ENCODE measurements at places on chromosomes 16 and 17.

GRCh38 chr17:29037739-29038084 is 5.2 kb upstream of the PIPOX start:
- DNase-seq, result no peak

DNA sequence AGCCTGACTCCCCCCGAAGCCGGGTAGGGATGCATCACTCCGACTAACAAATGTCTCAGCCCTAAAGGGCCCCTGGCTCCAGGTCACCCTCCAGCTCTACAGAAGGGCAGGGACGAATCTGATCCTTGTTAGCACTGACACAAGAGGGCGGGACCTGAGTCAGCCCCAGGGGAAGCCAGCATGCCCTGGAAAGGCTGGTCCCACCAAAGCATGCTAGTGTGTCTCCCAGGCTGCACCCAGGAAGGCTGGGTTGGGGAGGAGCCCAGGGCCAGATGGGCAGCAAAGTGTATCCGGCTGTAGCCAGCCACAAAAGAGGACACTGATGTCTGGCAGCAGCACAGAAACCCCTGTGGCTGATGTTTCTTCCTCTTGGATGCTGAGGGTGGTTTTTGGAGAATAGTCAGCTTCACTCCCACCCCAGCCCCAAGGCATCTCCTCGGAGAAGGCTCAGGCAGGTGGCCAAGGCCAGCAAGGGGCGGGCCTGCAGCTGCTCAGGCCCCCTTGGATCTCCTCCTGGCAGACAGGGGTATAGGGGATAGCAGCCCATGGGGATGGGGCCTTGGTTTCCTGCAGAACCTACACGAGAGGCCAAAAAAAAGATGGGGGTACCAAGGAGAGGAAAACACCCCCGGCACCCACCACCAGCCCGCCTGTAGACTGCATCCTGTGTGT is 11.0 kb downstream of the NATD1 start:
- no peak for DNase-seq

GRCh38 chr16:86353148-86353547 is 157.2 kb upstream of the FOXF1 start:
- no peak for DNase-seq

DNA sequence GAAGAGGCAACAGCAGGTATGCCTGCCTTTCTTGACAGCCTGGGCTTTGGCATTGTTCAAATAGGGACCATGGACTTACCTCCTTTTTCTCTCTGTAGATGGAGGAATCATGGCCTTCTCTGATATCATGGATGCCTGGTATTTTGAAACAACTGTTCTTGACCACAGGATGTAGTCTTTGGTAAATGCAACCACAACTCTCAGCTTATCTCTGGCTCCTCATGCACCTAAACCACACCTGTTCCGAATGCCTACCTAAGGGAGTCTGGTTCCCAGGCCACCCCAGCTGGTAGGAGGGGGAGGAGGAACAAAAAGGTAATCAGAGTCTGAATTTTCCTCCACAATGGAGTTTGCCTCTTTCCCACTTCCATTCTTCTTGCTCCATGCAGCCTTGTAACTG is 18.8 kb downstream of the CDK5RAP3 start:
- DNase-seq, result no peak

DNA sequence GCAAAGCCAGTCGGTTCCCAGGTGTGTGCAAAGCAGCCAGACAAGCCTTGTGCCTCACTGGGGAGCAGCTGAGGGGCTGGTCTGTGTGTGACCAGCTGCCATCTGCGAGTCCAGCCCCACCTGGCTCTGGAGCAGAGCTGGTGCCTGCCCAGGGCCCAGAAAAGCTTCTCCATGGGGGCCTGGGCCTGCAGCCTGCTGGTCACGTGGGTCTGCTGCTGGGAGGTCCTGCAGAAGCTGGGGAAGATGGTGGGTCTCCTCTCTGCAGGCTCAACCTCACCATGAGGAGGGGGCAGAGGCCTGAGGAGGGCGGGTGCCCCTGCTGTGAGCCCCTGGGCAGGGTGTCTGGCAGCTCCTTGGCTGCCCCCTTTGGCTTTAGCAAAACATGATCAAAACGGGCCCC is 71.9 kb downstream of the ENGASE start:
- no peak for DNase-seq

DNA sequence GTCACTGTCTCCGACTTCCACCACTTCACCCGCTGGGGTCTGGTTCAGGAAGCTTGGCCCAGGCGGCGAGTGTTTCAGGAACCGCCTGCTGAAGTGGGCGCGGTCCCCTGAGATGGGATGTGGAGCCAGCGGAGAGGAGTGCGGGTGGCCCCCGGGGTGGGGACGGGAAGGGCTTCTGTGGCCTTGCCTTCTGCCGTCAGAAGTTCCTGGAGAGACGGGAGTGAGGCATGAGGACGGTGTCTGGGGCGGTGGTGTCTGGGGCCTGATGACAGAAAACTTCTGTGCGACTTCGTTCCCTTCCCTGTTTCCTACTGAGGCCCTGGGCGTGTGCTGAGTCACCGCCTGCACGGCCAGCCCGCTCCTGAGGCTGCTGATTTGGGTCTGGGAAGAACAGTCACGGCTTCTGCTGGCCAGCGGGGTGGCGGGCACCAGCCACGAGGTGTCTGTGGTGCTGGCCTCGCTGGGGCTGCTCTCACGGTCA is 12.3 kb upstream of the NLRC3 start:
- peak; percentile 33 for DNase-seq

- DNase-seq, result no peak
Measured at GRCh38 chr16:19393226-19394111, 24.2 kb upstream of the TMC5 start.

DNA sequence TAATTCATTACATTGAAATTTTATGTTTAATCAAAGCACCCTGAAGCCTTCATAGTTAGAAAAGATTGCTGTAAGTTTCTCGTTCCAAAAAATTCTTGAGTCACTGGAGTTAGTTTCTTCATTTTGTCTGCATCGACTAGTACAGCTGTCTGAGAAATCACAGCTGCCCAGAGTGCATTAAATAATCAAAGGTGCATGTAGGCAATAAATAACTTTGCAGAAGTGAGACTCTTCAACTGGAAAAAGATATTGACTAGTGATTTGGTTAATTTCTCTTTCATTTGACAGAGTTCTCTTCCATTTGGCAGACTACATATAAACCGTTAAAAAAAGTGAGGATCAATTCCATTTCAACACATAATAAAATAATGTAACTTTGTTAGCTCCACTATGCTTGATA is 234.0 kb downstream of the CNTNAP4 start:
- no peak for DNase-seq

GRCh38 chr16:55628306-55628968 is 27.4 kb upstream of the SLC6A2 start:
- no peak for DNase-seq

DNA sequence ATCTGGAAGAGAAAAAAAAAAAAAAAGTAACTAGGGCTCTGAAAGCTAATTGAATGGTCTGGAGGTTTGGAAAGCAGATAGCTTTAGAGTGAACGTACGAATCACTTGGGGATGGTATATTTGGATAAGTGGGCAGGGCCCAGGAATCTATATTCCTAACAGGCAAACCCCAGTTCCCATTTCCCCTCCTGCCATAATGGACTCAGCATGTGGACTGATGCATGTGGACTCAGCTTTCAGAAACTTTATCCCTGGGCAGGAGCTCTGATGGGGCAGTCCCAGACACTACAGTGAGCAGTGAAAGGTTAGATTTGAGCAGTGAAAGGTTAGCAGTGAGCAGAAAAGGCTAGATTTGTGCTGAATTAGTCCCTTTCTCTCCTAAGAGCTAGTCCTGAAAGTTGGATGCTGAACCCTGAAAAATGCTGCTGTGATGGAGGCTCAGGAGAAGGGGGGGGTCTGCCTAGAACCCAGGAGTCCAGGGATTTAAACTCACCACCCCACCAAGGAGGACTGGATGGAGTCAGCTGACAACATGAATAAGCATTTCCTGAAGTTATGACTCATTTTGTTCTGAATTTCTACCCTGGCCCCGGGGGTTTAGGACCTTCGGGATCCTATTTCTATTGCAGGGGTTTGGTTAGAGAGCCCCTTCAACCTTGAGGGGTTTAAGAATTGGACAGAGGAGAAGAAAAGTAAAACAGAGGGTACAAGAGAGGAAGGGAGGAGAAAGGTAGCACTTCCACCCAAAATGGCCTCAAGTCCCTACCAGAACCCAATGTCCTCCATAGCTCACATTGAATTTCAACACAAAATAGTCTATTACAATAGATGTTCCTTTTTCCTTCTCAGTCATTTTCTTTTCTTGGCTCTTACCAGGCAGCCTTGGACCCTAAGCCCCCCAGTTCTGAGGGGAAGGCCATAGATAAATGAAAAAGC is 10.3 kb upstream of the FZD2 start:
- no peak for DNase-seq

DNA sequence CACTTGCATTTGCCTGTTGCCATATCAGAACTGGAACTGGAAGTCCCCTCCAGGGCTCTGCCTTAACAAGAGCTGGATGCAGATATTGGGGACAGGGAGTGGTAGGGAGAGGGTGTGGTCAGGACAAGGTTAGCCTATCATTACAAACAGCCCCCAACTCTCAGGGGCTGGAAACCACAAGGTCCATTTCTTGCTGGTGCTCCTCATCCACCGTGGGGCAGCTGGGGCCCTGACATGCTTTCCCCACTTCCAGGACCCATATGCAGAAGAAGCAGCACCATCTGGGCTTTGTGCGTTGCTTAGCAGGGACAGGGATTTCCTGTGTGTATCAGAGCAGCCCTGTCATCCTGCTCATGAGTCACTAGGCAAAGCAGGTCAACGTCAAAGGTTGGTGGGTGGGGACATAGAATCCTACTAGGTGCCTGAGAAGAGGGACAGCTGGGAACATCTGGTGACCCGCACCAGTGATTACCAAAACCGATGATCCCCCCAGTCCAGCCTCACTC is 26.9 kb downstream of the RGS9 start:
- DNase-seq, result no peak

- no peak for DNase-seq
Measured at GRCh38 chr17:17580662-17581470, 10.6 kb downstream of the PEMT start.

GRCh38 chr17:33137426-33137825 is 145.8 kb downstream of the SPACA3 start:
- DNase-seq, result no peak

- DNase-seq, result no peak
Measured at GRCh38 chr16:56493126-56493525, 26.7 kb downstream of the BBS2 start.

GRCh38 chr16:66197668-66198278 is 168.7 kb upstream of the CDH5 start:
- no peak for DNase-seq

DNA sequence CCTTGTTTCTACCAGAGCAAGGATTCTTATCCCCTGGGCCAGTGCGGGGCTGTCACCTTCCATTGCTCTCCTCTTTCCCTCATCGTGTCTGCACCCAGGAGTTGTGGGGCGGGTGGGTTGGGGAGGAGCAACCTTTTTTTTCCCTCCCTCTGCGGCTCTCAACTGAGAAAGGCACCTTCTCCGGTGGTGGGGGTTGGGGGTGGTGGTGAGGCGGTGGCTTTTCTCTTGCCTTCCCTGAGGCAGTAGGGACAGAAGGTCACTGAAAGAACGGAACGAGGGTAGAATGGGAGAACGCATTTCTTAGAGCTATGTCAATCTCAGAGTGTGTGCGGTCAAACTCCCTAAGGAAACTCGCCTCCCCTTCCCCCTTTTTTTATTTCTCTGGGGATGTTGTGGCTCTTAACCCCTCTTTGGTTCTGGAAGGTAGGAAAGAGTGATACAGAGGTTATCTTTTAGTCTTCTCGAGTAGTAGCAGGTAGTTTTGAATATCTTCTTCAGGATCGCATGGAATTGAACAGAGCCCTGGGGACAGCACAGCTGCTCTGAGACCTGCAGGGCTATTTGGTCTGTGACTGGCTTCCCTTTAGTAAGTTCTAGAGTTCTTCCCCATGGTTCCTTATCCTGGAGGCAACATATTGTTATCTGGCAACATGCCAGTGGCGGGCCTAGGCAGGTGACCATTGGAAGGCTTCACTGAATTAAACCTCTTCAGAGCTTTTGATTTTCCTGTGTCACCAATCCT is 994 bp downstream of the CLTC start:
- no peak for DNase-seq

GRCh38 chr16:89700649-89701424 is 668 bp downstream of the SPATA2L start:
- no peak for DNase-seq

- peak; percentile 41 for DNase-seq
Measured at GRCh38 chr16:31177136-31177535, 2.8 kb upstream of the FUS start.

DNA sequence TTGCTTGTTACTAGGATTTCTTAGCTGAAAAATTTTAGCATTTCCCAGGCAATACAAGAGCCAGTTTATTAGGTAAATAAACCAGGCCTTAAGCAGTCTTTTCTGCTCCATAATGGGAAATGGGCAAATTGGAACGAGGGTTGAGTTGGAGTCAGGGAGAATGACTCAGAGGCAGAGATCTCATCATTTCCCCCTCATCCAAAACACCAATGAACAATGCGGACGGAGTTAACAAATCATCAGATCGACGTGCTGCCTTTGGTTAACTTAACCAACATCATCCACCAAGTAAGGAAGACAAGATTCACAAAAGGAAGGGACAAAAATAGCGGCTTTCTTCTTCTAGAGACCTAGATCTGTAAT is 243.5 kb downstream of the STX8 start:
- DNase-seq, result no peak

- no peak for DNase-seq
Measured at GRCh38 chr16:69775563-69775962, 13.4 kb downstream of the WWP2 start.

GRCh38 chr17:17055286-17056155 is 13.3 kb downstream of the MPRIP start:
- no peak for DNase-seq

GRCh38 chr17:56291226-56291805 is 138.0 kb downstream of the ANKFN1 start:
- DNase-seq, result no peak

GRCh38 chr16:12228602-12229499 is 252.3 kb downstream of the SNX29 start:
- peak; percentile 37 for DNase-seq

GRCh38 chr16:50183316-50183715 is 30.2 kb downstream of the TENT4B start:
- DNase-seq, result no peak

DNA sequence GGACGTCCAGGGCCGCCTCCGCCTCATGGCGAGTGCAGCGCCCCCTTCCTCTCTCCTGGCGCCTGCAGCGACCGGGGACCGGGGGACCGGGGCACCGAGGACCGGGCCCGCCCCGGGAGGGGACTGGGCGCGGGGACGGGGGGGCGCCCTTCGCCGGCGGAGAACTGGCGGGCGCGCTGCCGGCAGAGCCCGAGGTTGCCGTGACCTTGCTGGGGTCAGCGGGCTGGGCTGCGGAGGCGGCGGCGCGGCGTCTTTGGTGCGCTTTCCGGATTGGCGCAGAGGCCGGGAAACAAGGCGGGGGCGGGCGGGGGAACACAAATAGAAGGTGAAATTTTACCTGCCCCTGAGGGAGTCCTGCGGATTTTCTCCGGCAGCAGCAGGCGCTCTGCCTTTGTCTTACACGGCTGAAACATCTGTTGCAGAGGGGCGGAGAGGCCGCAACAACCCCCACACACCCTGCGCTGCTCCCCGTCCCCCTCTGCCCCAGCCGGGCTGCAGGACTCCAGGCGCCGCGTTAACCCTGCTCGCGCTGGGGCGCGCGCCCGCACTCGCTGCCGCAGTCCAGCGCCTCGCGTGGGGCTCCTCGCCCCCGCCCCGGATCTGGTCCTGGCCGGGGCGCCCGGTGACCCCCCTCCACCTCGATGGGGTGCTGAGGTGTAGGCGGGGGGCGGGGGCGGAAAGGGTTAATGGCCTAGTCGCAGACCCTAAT is 53.5 kb downstream of the SREBF1 start:
- DNase-seq, result no peak

All from GDM1 (cell line).